ENCODE measurements at places on chromosomes 4 and X. TPM values are rescaled to one million over a fixed set of nuclear protein-coding genes. Genes with fewer than 3 reads are reported as not detected.

DNA sequence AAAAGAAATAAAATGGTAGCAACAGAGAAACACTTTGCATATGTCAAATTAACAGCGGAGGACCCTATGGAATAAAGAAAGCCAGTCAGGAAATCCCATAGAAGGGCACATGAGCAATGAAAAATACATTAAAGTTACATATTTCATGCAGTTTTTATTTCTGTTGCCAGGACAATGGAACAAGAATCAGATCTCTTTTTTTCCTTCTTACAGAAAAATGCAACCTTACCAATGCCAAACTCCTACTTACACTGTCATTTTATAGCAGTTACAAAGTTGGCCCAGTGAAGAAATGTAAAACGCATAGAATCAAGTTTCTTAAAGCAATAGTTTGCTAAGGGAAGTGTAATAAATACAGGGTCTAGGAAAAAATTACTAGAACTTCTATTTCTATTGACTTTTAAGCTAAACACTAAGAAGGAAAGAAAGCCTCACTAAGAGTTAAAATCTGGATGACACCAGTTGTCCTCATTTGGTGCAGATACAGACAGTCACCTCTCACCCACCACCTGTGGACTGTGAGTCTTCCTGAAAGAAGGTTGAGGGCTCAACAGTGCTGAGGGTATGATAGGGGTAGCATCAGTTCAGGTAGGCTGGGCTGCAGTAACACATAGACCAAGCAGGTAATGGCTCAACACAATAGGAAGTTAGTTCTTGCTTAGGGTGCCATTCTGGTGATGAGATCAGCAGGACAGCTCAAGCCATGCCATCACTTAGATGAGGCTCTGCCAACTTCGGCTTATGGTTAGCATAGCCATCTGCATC is 224.6 kb downstream of the ANAPC10 start:
- DNase-seq: no peak

GRCh38 chr4:181578911-181579310 is 664.3 kb upstream of the TENM3 start:
- no peak for DNase-seq

GRCh38 chr4:39415678-39416283 is 9.1 kb downstream of the KLB start:
- DNase-seq: no peak

DNA sequence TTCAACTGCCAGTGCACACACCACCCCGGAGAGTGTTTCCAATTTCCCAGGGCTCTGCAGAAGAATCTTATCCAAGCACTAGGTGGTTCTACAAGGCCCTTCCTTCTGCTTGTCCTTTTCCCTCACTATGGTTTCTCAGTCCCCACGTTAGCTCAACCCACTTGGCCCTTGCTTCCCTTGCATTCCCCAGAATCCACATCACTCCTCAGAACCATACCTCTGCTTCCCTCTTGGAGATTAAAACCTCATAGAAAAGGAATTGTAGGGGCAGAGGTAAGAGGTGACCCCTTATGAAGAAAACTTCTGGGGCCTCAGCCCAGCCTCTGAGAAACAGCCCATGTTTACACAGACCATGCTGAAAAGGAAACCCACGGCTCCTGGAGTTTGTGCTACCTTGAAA is 42.4 kb downstream of the TSPAN5 start:
- DNase-seq: no peak

DNA sequence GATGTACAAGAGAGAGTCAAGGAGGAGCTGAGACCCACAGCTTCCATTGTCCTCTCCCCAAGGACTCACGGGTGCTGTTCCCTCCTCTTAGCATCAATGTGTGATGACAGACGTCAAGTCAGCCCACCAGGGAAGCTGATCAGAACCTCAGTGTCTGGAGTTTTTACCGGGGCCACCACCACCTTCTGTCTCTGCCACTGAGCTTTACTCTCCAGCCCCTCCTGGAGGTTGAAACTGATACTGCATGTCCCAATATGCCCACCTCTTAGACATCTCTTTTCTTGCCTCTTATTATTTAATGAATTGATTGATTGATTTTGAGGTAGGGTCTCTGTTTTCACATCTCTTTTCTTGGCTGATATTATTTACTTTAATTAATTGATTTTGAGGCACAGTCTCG is 10.3 kb upstream of the AKAP17A start:
- DNase-seq: no peak

DNA sequence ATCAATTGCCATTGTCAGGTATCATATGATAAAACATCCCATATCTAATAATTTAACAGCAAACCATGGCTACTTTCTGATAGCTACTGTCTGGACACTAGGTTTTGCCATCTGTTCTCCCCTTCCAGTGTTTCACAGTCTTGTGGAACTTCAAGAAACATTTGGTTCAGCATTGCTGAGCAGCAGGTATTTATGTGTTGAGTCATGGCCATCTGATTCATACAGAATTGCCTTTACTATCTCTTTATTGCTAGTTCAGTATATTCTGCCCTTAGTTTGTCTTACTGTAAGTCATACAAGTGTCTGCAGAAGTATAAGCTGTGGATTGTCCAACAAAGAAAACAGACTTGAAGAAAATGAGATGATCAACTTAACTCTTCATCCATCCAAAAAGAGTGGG is 7.0 kb downstream of the NPY5R start:
- no peak for DNase-seq

Gene BRS3
- not detected for total RNA-seq

Gene GCNA
- total RNA-seq: 1.1 TPM

Gene RAI2
- 6.5 TPM for total RNA-seq

Gene PRRG3
- total RNA-seq: 2.1 TPM

Gene HPGDS
- total RNA-seq: 2.9 TPM
